CD4-positive, alpha-beta T cell treated with Interleukin-4 for 4 hours (primary cell): ENCODE measurements at places on chromosomes 2 and 18.

GRCh38 chr18:28466204-28466603 is 289.3 kb upstream of the CDH2 start:
- no peak for DNase-seq

DNA sequence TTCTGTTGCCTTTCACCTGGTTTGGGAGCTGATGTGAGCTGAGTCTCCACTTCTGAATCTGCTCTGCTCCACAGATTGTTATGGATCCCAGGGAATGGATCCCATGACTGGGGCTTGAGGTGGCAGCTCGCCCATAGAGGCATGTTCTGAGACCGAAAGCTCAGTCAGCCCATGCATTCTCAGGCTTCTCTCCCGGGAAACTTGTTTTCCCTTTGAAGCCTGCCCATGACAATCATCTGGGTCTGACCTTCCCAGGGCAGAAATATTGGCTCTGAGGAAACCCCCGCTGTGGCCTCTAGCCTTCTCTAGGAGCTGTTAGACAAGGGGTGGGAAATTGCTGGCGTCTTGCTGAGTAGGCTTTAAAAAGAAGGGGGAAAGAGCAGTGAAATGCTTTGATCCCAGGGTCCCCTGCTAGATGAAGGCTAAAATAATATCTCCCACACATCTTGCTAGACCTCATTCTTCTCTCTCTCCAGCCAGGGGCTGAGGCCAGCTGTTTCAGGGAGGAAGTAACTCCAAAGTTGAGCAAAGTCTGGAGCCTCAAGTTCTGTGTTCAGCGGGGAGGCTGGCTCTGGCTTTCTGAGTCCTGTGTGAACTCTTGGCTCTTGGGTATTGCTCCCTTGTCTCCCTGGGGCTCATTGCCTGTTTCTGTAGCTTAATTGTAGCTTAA is 2.0 kb downstream of the VAMP8 start:
- DNase-seq = no peak

GRCh38 chr2:42492691-42493467 is 903 bp downstream of the KCNG3 start:
- no peak for DNase-seq

GRCh38 chr18:45976566-45976965 is 9.4 kb upstream of the EPG5 start:
- no peak for DNase-seq

DNA sequence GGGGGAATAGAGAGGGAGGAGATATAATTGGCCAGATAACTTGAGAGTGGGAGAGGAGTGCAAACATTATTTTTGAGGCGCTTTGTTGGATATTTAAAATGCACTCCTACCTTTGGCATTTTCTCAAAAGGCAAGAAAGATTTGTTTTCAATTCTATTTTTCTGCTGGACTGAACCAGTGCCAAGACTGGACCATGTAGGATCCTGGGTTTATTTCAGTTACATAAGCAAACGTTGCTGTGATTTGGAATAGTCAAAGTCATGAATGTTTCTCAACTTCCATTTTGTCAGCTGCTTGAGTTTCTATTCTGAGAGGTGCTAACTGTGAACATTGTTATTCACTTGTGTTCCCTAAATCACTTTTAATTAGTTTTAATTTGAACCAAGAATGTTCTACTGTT is 8.9 kb upstream of the CHRNA1 start:
- no peak for DNase-seq
